Stimulated activated CD8-positive, alpha-beta memory T cell treated with anti-CD3 and anti-CD28 coated beads, Interleukin-7, amount 100 ng/mL, for 24 hours (primary cell): ENCODE measurements at places on chromosomes 12 and 14.

DNA sequence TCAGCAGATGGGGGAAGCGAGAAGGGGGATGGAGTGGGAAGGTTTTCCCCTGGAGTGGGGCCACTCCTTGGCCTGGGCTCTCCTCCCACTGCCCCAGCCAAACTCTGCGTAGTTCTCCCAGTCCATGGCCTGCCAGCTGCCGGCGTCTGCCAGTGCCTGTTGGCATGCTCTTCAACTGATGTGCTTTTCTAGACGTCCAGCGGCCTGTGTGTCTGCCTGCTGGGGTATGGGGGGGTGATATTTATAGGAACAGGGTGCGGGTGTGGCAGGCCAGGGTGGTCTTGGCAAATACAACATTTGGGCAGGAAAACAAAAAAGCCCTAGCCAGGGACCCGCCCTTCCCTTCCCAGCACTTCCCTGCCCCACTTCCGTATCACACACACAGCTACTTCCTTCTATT is 786.3 kb upstream of the NOVA1 start:
- DNase-seq: no peak

DNA sequence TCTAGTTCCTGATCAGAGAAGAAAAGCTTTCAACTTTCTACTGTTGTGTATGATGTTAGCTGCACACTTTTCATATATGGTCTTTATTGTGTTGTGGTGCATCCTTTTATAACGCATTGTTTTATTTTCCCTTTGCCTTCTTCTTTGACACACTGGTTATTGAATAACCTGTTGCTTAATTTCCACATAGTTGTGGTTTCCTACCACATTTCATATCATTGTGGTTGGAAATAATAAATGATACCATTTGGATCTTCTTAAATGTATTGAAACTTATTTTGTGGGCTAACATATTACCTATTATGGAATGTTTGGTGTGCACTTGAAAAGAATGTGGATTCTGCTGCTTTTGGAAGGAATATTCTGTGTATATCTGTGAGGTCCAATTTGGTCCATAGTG is 64.9 kb downstream of the GPHN start:
- no peak for DNase-seq

DNA sequence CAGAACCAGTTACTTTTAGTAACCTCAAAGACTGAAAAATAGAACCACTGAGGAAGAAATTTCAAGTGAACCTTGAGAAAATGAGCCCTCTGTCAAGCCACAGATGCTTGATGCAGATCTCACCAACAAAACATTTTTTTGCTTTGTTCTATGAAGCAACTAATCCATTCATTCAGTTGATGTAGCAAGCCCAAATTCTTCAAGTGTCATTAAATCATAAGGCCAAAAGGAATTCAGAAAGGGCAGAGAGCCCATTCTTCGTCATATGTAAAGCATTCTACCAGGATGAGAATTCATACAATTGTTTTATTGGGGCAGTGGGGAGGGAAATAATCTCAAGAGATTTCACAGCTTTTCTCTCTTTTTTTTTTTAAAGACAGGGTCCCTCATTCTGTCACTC is 218.0 kb upstream of the RGS6 start:
- no peak for DNase-seq

DNA sequence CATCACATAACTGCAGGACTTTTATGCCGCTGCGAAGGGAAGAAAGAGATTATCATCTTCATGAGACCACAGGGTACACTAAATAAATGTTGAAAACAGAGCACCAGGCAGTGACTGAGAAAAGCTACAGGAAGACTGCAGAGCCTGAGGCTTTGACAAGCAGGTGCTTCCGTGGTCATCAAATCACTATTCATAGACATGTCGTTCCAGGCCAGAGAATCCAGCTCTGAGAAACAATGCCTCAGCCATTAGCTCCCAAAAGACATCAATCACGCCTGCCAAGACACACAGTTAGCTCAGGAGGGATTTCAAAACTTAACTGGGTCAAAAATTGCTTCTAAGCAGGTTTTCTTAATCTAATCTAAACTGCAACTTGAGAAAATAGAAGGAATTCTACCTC is 47.2 kb upstream of the GARIN6 start:
- DNase-seq: no peak

DNA sequence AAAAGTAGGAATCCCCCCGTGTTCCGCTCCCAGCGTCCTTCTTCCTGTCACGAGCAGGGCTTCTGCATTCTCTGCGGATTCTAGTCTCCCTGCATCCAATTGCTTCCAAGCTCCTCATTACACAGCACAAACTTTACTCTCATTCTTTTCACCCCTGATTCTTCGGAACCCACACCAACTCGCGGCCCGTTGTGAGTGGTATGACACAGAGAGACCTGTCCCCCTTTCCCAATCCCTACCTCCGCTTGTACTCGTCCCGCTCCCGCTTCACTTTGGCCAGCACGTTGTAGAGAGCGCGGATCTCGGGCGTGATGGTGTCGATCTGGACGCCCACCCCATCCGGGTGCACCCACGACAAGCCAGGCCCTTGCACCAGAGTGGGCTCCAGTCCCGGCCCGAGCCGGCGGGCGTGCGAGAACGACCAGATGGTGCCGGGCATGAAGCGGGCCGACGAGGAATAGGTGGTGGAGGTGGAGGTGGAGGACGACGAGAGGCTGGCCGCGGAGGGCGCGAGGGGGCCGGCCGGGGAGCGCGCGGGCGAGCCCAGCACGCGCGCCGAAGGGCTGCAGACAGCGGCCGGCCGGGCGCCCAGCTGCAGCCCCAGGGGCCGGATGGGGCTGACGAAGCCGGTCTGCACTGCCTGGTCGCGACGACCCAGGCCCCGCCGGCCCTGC is 687 bp downstream of the IFFO1 start:
- DNase-seq: no peak

DNA sequence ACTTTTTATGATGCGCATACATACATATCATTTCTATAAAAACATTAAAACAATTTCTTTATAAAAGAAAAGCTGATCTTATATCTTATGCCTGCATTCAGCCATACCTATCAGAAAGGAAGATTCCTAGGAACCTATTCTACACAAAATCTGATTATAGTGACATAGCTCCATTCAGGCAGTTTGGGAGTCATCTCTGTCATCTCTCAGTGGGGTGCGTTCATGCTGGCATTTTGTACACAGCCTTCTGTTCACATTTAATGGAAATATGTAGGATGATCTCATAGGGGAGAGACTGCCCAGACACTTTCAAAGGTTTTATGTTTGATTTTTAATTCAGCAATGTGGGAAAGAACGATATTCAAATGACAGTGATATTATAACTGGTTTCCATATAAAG is 52.9 kb downstream of the ATL1 start:
- DNase-seq: no peak

DNA sequence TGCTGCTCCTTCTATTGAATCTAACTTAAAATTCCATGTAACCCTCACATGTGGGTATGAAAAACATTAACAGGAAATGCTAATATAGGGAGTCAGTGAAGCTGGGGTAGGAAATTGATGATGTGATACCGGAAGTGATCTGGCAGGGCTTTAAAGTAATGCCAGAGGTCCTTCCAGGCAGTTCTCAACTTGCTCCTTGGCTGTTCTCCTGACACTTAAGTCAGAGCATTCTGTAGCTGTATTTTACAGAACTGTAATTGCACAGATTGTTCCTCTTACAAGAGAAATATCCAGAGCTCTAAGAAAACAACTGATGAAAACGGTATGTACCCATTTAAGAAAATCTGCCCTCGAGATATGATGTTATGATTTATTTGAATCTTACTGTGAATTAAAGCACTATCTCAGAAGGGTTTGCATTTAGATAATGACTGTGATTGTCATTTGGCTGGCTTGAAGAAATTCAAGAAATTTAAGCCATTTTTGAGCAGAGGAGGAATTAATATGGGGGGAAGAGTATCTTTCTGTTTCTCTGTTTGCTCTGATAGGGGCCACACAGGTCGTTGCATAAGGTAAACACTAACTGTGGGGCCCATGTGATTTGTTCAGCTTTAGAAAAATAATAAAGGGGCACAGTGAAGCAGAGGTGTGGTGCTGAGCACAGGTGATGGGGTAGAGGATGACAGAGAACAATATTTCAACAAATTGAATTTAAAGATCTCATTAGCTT is 88.4 kb downstream of the BBS10 start:
- no peak for DNase-seq

- no peak for DNase-seq
Observed at GRCh38 chr12:97557116-97557515, 94.5 kb downstream of the RMST start.

GRCh38 chr12:87092421-87092820 is 836.2 kb upstream of the MGAT4C start:
- no peak for DNase-seq

GRCh38 chr12:116525418-116526001 is 33.7 kb upstream of the MAP1LC3B2 start:
- no peak for DNase-seq

DNA sequence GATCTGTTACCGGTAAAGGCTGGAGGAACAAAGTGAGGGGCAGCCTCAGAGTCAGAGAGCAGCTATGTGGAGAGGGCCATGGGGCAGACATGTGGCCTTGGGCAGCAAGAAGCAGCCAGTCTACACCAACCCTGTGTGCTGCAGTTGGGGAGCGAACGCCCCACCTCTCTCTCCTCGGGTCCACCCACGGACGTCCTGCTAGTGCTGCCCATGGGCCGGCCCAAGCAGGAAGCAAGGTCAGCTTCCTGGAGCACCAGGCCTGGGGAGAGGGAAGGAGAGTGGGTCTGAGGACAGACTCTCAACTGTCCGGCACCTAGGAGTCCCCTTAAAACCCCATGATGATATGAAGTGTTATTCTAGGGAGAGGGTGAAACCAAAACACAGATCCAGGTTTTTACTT is 254.8 kb upstream of the FKBP4 start:
- DNase-seq: no peak

DNA sequence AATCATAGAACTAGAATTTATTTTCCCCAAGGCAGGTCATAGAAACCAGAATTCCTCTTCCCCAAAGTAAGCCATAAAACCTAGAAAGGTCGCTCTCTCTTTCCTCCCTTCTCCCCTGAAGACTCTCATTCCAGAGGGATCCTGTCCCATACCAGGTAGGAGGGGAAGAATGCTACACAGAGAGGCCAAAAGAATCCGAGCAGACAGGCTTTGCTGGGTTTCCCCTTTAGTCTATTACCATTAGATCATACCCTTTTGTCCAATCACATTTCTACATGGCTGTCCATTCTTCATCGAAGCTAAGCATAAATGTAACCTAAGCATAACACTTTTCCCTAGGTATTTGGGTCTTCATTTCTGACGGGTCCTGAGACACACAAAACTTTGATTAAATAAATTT is 204.5 kb downstream of the SPTSSA start:
- no peak for DNase-seq

DNA sequence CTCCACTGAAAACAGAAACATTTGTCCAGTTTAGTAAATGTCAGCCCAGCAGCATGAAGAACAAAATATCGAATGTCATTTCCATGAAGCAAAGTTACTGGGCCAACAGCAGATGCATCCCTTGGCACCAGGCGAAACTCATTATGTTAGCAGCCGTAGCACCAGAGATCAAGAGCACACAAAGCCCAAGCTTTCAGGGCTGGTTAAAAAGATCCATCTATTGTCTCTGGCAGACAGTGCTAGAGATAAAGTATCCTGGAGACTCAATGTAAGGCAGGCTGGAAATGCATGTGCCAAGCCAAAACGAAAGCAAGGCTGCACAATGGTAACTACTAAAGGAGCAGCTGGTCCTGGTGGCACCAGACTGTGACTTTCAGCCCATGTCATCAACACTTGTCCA is 120.3 kb upstream of the PLEKHG7 start:
- DNase-seq: no peak

DNA sequence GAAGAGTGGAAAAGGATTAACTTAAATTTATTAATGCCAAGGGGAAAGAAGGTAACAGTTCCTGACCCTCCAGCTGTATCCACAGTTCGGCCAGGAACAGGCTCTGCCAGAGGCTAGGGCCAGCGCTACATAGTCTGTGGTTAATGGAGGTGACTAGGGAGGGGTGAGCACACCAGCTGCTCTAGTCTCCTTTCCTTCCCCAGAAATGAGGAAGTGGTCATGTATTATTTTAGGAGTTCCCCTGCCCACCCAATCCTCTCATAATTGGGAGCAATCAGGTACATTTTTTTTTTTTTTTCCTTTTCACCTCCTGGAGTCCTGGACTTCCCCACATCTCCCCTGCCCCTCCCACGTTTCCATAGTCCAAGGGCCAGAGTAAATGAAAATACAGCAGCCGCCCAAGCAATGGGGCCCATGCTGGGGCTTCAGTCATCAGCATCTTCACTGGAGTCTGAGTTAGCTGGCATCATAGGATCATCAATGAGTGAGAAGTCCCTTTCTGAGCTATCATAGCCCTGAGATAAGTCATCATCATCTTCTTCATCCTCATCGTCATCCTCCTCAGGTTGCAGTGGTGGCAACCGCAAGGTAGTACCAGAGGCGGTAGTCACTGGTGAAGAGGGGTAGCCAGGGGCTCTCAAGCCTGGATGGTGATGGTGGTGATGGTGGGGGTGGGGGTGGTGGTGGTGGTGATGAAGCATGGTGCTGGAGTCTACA is 1.5 kb upstream of the SUPT16H start:
- DNase-seq: no peak

- DNase-seq: no peak
Observed at GRCh38 chr14:105337966-105338741, 23.6 kb downstream of the PACS2 start.

GRCh38 chr12:30136696-30137095 is 353.0 kb upstream of the TMTC1 start:
- no peak for DNase-seq

- peak; percentile 3 for DNase-seq
Observed at GRCh38 chr12:117063162-117063911, 35.9 kb downstream of the TESC start.

GRCh38 chr14:52977798-52978197 is 26.9 kb upstream of the FERMT2 start:
- no peak for DNase-seq
